ENCODE measurements at places on chromosomes 11 and 22. TPM values are rescaled to one million over a fixed set of nuclear protein-coding genes. Genes with fewer than 3 reads are reported as not detected.

BDNF gene
- total RNA-seq: 9.5 TPM

BTBD18 gene
- total RNA-seq: not detected

ADAMTS15 gene
- total RNA-seq: 2.4 TPM

SLC22A12 gene
- total RNA-seq: not detected

RTN4R gene
- total RNA-seq: 18.6 TPM

C22orf15 gene
- total RNA-seq: 0.36 TPM

MAFF gene
- 42.1 TPM for total RNA-seq

LMNTD2 gene
- 2.2 TPM for total RNA-seq

TNNI2 gene
- not detected for total RNA-seq

SCGB1D2 gene
- not detected for total RNA-seq

ATXN10 gene
- 118 TPM for total RNA-seq

PARVG gene
- total RNA-seq: not detected

DCDC1 gene
- 0.12 TPM for total RNA-seq

KBTBD4 gene
- total RNA-seq: 12.3 TPM

INS gene
- total RNA-seq: not detected

C11orf87 gene
- not detected for total RNA-seq

OMP gene
- not detected for total RNA-seq

ZC3H12C gene
- 5.0 TPM for total RNA-seq

EFCAB6 gene
- total RNA-seq: 0.23 TPM

TEX54 gene
- not detected for total RNA-seq

FGF19 gene
- not detected for total RNA-seq

CHRNA10 gene
- 0.65 TPM for total RNA-seq

PATE4 gene
- total RNA-seq: not detected

MMP27 gene
- not detected for total RNA-seq

MRGPRE gene
- not detected for total RNA-seq

PNPLA3 gene
- 7.6 TPM for total RNA-seq

POU2AF3 gene
- total RNA-seq: not detected

SLC22A6 gene
- total RNA-seq: not detected

OR51B4 gene
- not detected for total RNA-seq

MRPL40 gene
- 24.3 TPM for total RNA-seq

IRF7 gene
- 25.6 TPM for total RNA-seq

MMP12 gene
- not detected for total RNA-seq

SMIM38 gene
- total RNA-seq: 0.07 TPM

Data from epithelial cell of proximal tubule (primary cell).